Stimulated activated CD4-positive, alpha-beta T cell treated with anti-CD3 and anti-CD28 coated beads, TNF-alpha, amount 100 ng/mL, for 4 hours (primary cell): ENCODE measurements at places on chromosomes 5 and 9.

DNA sequence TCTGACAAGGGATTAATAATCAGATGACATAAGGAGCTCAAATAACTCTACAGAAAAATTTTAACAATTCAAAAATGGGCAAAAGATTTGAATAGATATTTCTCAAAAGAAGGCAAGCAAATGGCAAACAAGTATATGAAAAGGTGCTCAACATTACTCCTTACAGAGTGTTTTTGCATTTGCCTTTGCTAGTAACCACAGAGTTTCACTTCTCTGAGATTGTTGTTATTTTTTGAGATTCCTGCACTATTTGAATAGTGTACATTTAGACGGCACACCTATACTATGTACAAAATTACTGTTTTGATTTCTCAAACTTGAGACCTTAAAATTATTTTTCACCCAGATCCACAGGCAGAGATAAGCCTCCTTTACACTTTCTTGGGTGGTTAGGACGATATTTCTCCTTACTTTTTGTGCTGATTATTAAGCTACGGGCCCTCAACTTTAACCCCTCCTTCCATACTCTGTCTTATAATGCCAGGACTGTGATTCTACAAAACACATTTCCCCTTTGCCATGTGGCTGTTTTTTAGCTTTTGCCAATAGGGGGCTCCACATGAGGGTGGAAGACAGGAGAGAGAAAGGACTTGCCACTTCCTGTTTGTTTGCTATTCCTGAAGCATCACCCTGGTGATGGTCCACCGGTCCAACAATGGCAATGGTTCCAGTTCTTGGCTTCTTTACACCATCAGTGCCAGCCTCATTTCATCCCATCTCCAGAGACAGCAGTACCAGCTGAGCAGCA, 65.0 kb upstream of the DAP start:
- no peak for DNase-seq

DNA sequence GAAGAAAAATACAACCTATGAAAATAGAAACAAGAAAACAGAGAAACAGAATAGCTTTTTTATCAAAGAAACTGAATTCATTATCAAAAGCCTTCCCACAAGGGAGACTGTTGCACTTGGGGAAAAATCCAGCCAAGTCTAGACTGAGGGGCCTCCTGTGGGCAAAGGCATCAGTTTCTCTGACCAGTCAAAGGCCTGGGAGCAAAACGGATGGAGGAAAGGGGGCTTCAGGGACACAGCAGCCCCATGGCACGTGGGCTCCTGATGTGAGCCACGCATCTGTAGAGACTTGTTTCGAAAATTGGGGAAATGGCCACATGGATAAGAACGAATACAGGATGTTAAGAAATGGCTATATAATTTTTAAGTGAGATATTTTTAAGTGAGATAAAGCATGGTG, 21.1 kb downstream of the ZDHHC11B start:
- DNase-seq: no peak

- no peak for DNase-seq
Observed at GRCh38 chr9:137310189-137311052, 8.3 kb upstream of the NRARP start.

- no peak for DNase-seq
Observed at GRCh38 chr5:82817897-82818676, 259.1 kb downstream of the TMEM167A start.

DNA sequence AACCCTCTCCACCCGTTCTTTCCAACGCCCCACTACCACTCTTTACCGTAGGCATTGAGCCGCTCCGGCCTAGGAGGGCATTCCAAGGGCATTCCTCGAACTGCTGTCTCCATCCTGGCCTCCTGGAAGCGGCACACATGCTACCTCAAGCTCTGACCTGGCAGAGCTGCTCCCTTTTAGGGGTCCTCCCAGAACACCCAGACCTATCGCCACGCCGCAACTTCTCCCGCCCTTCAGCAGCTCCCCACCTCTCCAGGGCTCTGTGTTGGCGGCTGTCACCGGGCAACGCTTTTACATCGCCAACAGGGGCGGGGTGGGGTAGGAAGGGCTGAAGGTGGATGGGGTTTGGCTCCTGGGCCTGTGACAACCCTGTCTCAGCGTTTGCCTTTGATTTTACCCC, 4.6 kb upstream of the MYORG start:
- no peak for DNase-seq

DNA sequence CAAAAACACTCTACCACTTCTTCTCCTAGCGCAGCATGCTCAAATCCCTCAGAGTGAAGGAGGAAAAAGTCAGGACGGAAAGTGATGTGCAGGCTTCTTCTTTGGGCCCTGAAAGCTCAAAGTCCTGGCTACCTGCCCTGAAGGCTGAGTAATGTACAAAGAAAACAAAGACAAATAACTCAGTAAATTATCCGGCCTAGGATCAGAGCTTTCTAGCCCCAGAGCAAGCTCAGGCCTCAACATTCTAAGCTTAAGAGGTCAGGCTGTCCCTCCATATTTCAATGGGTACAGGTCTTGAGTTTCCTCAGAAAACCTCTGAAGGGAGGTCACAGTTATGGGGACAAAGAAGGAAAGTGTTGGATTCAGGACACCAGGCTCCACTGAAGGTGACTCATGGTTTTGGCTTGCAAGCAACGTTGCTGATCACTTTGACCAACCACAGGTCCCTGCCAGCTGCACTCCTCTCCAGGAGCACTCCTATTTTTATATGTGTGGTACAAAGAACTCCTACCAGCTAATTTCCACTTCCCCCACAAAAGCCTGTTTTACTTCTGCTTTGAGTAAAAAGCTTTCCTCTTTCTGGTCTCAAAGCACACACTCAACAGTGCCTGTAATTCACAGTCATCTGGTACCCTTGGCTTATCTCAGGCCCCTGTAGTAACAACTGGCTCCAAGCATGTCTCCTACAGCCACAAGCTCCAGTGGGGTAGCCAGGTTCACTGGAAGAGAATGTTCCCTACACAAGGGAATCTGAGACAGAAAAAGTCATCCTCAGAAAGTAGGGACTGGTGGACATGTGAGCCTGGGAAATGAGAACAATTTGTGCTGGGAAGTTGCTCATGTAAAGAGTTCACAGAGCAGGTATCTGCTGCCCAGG, 115.7 kb downstream of the UGCG start:
- no peak for DNase-seq

GRCh38 chr5:127290019-127290945, at the start of gene MEGF10:
Gene MEGF10 (plus strand): TSS chr5:127290796. CDS start chr5:127331309, 40,513 bp downstream.
- no peak for DNase-seq

DNA sequence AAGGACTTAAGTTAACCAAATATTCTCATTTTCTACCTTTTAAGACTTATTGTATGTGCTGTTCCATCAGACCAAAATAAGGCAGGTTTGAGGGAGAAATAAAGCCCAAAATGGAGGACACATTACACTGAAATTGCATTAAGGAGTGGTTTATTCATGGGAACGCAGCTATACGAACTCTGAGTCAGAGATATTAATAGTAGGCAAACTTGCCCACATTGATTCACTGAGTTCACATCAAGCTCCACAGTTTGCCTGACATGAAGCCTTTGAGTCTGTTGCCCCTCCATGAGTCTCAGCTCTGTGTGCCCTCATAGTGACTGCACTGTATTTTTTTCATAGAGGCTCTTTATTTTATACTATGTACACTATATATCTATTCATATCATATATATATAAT, 135.0 kb upstream of the SNX2 start:
- no peak for DNase-seq

- DNase-seq: no peak
Observed at GRCh38 chr9:109245310-109245897, 75.5 kb downstream of the EPB41L4B start.

GRCh38 chr5:6551287-6551954, 81.4 kb downstream of the NSUN2 start:
- DNase-seq: no peak

DNA sequence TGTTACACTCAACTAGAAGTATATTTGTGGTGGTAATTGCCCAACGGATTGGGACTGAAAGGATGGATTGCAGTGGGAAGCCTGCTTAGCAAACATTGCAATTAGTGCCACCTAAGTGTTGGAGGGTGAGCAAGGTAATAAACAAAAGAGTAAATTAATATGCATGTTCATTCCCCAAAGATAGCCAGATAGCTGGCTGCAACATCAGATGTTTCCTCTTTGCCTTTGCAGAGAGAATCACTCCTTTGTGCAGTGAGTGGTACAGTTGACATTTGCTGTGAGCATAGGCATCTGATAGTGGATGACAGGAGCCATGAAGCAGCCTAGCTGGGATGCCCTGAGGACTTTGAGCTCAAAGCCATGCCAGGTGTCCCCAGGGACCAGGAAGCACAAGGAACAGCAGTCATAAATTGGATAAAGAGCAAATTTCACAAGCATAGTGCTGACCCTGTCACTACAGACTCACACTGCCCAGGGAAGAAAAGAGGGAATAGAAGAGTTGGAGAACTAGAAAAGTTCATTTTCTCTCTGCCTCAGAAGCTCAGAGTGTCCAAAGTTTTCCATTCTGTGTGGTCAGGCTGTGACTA, 336.1 kb upstream of the SLC30A5 start:
- no peak for DNase-seq

DNA sequence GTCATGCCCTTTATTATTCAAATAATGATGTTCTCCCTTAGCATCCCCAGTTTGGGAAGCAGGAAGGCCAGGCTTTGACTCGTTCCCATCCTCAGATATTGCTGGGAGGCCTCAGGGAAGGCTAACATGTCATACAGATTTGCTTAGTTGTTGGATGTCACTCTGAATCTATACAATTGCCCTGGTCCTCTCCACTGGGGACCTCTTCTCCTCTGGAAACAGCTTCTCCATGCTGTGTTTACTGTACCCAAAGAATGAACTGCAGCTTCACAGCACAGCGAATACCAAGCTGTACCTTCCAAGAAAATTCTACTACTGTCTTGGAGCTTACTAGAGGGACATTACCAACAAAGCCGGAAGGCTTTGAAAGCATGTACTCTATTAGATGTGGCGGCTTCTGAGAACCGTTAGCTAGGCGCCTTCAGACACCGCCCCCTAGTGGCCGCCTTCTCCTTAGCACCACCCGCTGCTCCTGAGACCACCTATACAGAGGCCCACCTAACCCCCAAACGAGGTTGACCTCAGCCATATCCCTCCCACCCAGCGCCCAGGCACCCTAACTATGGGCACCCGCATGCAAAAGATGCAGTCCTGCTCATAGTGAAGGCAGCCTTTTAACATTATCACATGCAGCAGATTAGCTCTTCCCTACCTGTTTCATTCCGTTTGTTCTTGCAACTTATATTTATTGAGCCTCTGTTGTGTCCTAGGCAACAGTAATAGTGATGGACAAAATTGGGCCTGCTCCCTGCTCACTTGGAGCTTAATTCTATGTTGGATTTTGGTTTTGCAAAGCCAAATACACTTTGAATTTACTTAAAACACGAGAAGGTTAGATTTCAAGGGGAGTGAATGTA, 34.9 kb upstream of the FOXI1 start:
- no peak for DNase-seq

DNA sequence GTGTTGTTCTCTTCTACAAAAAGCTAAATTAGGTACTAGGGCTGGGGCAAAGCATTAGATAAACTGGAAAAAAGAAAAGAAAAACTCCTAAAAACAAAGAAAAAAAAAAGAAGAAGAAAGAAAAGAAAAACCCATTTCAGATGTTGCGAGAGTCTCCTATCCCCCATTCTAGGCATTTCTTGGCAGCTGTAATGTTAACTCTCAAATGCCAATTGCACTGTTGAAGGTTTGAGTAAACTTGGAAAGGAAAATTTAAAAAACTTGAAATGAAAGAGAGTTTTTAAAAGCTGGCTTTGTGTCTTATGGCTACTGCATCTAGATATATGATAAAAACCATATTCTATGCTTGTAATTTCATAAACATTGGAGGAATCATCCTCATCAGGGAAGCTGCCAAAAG, 34.6 kb upstream of the CTSV start:
- DNase-seq: no peak

GRCh38 chr5:158854260-158854783, 245.4 kb downstream of the EBF1 start:
- DNase-seq: no peak

DNA sequence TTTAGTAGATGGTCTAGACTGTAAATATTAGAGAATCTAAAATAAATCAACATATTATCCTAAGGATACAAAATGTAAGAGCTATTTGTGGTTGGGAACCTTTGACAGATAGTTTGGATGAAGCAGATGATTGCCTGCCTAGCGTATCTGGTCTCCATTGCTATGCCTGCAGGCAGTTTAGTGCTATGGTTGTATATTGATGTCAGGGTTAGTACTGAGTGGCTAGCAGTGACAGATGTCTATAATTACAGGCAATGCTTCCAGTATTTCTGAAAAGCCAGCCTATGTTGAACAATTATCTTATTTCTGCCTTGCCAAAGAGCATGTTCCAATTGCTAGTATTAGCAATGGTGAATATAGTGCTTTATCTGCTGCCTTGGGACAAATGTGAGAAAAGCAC, 151.3 kb upstream of the TLX3 start:
- no peak for DNase-seq

GRCh38 chr5:177290816-177291596, 12.5 kb downstream of the RAB24 start:
- no peak for DNase-seq

DNA sequence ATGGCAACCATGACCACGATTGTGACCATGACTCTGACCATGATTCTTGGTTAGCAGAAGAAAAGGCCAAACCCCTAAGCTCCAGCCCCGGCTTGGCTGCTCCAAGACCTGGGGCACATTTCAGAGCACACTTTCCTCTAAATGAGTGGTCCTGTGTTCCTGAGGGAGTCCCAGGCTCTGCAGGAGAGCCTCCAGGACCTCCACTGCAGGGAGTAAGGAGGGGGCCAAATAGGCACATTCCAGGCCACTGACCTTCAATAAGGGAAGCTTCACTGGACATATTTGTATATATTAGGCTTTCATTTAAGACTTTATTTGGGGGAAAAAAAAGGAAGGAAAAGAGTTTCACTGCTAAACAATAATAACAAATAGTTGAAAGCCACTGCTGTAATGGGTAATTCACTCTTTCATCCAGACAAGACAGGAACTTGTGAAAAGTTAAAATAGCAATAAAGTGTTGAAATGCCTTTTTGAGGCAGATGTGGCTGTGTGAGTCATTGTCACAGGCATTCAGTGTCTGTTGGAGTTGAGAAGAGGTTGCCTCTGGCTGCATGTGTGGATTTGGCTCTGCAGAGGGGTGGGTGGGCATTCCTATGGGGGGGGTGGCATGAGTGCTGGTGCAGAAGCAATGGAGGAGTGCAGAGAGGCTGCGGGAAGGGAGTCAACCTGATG, 63.9 kb upstream of the TGFBR1 start:
- DNase-seq: no peak

DNA sequence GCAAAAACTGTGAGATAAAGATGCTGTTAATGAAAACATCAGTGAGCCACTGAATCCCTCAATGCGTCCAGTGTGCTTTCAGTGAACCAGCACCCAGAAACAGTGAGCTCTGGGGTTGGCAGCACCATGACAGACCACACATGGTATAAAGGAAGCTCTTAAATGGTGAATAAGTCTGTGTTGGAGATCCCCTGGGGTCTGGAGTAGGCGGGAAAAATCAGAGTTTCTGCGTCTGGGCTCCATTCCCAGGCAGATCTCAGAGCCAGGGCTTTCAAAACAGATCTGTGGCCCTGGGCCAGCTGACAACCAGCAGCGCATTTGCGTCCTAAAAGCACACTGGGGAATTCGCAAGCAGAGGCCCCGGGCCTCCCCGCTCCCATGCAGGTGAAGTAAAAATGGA, 233.5 kb downstream of the FRMD3 start:
- DNase-seq: no peak

- no peak for DNase-seq
Observed at GRCh38 chr5:56053363-56053762, 58.6 kb upstream of the IL6ST start.

- DNase-seq: no peak
Observed at GRCh38 chr5:136006761-136007251, 22.0 kb upstream of the TGFBI start.

GRCh38 chr9:119802621-119803020, 433.4 kb upstream of the BRINP1 start:
- DNase-seq: no peak
